ENCODE measurements at places on chromosomes 4 and X.

- DNase-seq, result no peak
Measured at GRCh38 chrX:42732506-42732905, 45.5 kb downstream of the PPP1R2C start.

- peak; percentile 16 for DNase-seq
Measured at GRCh38 chr4:134585972-134586371, 384.4 kb upstream of the PABPC4L start.

DNA sequence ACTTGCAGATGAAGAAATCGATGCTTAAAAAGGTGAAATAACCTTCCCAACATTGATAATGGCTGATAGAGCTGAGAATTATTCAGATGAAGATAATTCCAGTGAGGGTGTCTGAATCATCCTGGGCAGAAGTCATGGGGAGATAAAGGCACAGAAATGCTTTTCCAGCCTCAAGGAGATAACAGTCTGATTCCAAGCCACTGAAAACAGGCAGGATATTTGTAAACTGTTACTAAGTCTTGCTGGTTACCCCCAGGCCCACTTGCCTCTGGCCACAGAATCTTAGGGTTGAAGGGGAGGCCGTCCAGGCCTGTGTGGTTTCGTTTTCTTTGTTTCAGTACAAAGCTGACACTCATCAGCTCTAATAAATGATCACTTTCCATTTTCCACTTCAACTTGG is 158.5 kb downstream of the SH3KBP1 start:
- no peak for DNase-seq

DNA sequence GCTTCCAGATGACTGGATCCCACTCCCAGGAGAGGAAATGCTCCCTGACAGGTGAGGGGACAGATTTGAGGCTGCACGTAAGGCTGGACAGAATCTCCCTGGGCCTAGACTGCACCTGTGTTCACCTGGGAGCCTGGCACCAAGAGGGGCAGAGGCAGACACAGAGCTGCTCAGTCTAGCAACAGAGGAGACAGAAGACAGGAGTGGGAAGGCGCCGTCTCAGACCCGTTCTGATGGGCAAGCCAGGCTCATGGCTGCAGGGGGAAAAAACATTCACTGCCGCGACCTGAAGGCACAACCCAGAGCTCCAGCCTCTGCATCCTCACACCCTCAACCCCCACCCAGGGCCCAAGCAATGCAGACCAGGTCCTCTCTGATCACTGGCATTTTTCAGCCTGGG is 16.8 kb downstream of the BCAP31 start:
- no peak for DNase-seq

- DNase-seq, result no peak
Measured at GRCh38 chrX:139750390-139750789, 42.4 kb upstream of the MCF2 start.

GRCh38 chr4:153001626-153002025 is 65.5 kb downstream of the FHDC1 start:
- no peak for DNase-seq

GRCh38 chr4:18297684-18298083 is 276.1 kb upstream of the LCORL start:
- DNase-seq, result no peak

- no peak for DNase-seq
Measured at GRCh38 chrX:87236830-87237440, 280.7 kb upstream of the KLHL4 start.

- DNase-seq, result no peak
Measured at GRCh38 chrX:150704030-150704613, 10.9 kb downstream of the MTMR1 start.

DNA sequence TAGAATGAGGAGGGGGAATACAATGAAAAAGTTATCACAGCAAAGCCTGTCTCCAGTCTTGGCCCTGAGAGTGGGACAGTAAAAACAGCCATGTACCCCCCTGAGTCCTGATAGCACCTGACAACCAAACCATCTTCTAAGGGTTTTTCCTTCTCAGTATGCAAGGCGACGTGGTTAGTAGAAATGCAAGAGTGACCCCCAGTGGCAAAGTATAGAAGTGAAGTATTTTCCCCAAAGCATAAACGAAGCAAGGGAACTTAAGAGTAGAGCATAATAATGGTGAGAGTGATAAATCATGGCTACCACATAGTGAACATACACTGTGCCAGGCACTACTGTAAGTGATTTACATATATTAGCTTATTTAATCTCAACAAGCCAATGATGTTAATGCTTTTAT is 52.8 kb downstream of the FAM47C start:
- peak; percentile 71 for DNase-seq

DNA sequence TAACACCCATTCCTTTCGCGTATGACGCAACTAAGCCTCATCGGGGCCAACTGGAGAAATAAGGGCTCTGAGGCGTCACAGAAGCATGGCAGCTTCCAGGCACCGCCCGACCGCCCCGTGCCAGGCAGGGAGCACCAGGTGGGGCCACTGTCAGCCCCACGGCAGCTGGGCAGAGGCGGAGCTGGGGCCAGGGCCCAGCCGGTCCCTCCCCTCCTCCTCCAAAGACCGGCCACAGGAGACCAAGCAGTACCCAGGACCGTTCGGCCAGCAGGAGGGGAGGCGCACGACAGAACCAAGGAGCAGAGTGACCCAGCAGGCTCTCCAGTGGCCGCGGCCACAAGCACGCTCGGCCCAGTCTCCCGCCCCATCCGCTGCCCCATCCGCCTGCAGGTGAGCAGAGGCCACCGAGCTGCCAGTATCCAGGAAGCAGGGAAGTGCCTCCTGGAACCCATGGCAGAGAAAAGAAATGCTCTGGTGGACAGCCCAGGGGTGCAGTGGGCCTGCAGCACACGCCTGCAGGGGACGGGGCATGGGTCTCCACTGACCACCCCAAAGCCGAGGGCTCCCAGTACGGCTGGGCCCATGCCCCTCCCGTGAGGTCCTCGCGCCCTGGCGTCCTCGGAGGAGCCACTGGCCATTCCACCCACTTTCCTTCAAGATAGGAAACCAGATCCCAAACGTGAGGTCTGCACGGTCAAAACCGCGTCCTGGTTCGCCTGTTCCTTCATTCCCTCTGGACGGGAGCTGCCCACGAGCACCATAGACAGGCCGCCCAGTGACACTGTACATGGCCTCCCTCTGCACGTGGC is 9.6 kb downstream of the CTBP1 start:
- no peak for DNase-seq

GRCh38 chr4:151555151-151555945 is 146.4 kb downstream of the FHIP1A start:
- no peak for DNase-seq

GRCh38 chrX:7146703-7147412 is 654 bp upstream of the STS start:
- DNase-seq, result no peak

DNA sequence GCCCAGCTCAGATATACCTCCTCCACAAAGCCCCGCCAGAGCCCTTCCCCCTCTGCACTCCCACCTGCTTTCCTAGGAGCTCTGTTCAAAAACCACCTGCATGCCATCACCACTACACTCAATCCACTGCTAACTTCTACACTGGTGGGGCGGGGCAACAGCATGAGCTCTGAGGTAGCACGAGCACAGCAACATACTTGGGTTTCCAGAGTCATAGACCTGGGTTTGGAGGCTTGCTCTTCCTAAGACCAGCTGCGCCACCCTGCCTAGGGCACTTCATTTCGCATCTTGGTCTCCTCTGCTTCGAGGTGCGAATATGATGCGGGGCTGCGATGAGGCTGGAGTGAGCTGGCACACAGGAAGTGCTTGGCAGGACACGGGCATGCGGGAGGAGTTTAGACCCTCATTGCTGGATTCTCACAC is 3.6 kb downstream of the SASH3 start:
- no peak for DNase-seq

DNA sequence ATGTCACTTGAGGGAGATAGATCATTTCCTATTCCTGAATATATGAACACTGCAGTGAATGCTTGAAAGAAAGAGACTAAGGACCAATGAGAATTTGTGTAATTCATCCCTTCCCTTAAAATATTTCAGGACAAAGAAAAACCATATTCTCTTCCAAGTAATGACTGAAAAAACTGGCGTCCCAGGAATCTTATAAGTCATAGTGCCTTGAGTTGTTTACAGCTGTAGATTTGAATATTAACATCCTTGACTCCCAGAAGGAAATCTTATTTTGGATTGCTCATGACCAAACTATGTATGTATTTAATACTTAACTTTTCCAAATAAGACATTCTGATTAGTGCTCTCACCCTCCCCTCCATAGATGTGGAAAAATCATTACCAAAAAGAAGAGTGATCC is 55.5 kb downstream of the CLDN22 start:
- DNase-seq, result no peak

GRCh38 chr4:74962584-74962983 is 29.7 kb downstream of the PARM1 start:
- no peak for DNase-seq

- DNase-seq, result peak; percentile 78
Measured at GRCh38 chrX:44621078-44621477, 78.4 kb upstream of the FUNDC1 start.

DNA sequence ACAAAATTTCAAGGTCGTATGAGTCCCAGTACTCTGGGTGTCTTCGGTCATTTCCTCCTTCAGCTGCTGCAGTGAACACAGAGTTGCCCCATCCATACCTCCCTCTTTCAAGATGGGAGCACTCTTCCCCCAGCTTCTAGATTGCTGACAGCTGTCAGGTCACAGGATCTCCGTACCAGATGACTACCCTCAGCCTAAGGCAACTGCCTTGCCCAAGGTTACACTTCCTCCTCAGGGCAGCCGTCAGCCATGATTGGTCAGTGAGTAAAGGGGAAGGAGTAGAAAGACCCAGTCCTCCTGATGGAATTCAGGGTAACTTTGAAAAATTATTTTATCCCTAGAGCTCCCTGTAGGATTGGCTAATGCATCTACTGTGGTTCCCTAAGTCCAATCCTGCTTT is 81.6 kb downstream of the NAF1 start:
- DNase-seq, result no peak

DNA sequence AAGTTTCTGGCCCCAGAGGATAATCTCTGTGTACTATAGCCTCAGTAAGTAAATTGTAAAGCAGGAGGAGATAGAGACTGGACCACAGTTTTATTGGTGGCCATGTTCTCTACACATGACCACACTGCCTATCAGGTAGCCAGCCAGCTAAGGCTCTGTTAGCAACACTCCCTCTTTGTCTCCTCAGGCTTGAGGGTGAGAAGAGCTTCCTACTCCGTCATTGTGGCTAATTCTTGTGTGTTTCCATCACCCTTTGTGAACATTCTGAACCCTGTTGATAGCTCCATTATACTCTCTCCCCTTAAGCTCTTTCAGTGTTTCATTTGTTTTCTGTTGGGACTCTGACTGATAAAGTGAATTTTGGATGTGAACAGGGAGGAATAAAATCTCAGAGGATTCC is 233.4 kb downstream of the CFAP299 start:
- DNase-seq, result no peak

DNA sequence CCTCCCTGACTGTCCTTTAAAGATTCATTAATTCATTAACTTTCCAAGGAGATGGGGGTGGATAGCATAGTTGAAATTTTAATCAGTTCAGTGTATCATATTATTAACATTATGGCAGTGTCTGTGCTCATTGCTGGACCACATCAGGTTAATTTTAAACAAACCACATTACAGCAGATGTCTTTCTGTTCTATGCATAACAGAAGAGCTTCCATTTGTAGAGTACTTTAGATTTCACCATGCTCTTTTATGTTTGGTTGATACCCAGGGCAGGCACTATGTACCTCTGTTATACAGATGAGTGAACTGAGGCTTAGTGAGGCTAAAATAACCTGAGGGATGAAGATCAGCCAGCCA is 41.1 kb downstream of the AFF2 start:
- DNase-seq, result no peak

GRCh38 chr4:138598226-138598625 is 356.1 kb upstream of the SLC7A11 start:
- DNase-seq, result no peak

GRCh38 chr4:181688432-181688831 is 554.8 kb upstream of the TENM3 start:
- no peak for DNase-seq

DNA sequence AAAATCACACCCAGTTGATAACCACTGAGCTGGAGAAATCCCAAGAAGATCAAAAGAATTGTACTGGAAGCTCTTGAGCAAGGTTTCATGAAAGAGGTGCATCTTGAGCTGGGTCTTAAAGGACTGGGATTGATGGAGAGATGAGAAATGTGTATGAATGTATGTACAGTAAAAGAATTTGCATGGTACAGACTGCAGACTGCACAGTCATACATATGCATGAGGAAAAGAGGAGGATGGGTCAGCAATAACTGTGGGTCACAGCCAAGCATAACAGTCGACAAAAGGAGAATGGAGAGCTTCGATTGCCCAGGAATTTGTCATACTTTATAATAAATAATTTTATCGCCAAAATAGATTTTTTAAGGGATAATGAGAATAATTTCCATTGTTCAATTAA is 4.8 kb upstream of the RELL1 start:
- DNase-seq, result no peak

DNA sequence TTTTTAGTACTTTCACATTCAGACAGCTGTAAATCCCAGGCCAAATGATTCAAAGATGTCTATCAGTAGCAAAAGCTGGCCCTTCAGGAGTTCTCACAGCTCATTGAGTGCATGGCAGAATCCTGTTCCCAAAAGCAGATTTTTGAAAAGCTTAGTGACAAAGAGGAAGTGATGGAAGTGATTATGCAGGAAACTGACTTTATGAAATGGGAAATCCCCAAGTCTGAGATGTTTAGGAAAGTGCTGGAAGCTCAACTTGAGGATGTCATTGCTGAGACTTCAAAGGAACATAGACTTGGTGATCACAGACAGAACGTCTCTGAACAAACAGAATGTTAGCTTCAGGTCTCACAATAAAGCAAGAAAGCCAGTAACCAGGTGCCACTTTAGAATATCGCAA is 51.0 kb upstream of the CFAP47 start:
- DNase-seq, result peak; percentile 15

DNA sequence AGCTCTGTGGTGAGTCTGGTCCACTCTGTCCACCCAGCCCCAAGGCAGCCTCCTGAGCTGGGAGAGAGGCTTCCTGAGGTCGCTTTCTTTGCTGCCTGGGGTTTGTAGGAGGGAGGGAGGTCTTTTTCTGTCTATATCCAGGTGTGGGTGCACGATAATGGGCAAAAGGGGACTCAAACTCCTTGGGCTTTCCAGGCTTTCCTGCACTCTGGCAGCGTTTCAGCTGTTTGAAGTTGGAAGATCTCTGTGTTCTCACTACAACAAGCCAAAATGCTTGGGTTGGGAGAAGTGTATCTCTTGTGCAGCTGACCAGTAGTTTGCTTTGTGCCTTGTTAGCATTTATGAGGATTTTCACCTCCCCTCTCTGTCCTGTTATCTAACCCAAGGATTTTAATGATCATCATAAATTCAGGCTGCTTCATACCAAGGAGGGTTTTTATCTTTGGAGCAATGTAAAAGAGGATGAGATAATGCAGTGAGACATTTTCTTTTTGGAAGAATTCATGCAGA is 126.3 kb downstream of the REPS2 start:
- no peak for DNase-seq

- no peak for DNase-seq
Measured at GRCh38 chr4:46389301-46389775, 590 bp downstream of the GABRA2 start.

GRCh38 chr4:78323439-78323838 is 228.1 kb upstream of the ANXA3 start:
- DNase-seq, result no peak
